Right ventricle myocardium superior (tissue), 1 donor: ENCODE measurements at places on chromosomes 2 and 18. TPM values are rescaled to one million over a fixed set of nuclear protein-coding genes. Genes with fewer than 3 reads are reported as not detected.

The ANKRD62 gene
- total RNA-seq = not detected

The SP9 gene
- not detected for total RNA-seq

The KCNG2 gene
- not detected for total RNA-seq

The MGAT4A gene
- total RNA-seq = 20.0 TPM

The EMX1 gene
- total RNA-seq = not detected

The OTOF gene
- total RNA-seq = not detected

The CYRIA gene
- total RNA-seq = 3.9 TPM

DNA sequence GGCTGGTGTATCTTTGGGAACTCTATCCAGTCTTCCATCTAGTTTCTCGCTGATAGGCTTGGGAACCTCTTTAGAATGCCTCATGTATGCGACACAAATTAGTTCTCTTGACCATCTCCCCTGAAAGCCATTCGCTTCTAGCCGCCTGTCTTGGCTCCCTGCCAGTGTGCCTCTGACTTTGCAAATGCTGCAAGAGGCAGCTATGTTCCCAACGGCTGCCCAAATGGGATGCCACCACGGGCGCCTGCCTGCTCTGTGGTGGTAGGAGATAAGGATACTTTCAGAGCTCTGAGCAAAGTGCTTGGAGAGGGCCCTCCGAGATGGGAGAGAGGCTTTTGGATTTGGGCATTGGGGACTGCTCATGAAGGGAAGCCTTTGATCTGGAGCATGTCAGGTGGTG lies 77.7 kb upstream of the IGFBP5 start:
- DNase-seq = peak; percentile 85

- no peak for DNase-seq
Observed at GRCh38 chr18:61334491-61334850, 1.2 kb downstream of the CDH20 start.

- no peak for DNase-seq
Observed at GRCh38 chr2:114714313-114714712, 271.9 kb downstream of the DPP10 start.

DNA sequence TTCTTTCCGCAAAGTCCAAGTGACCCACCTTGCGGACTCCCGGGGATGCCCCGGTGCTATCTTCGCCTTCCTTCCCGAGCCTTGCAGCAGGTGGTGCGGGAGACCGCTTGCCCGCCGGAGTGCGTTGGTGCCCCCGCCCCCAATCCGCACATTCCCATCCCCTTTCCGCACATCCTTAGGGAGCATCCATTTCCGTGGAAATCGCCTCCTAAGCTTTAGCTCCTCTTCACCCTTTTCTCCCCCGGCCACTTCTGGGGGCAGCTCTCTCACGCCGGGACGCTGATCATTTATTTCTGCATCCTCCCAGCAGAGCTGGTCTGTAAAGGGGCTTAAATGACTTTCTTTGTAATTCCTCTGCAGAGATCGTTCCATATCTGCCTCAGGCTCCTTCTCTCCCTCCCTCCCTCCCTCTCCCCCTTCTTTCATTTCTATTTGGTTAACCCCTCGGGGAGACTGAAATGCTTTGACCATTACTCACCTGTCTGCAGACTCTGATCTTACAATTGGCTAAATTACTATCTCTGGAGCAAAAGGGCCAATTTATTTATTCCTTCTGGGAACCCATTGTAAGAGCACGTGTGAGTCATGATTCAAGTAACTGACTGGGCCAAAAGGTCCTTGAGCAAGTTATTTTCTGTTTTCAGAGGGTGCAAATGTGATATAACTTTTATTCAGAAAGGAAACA lies 1.3 kb upstream of the LYPD1 start:
- DNase-seq = no peak

DNA sequence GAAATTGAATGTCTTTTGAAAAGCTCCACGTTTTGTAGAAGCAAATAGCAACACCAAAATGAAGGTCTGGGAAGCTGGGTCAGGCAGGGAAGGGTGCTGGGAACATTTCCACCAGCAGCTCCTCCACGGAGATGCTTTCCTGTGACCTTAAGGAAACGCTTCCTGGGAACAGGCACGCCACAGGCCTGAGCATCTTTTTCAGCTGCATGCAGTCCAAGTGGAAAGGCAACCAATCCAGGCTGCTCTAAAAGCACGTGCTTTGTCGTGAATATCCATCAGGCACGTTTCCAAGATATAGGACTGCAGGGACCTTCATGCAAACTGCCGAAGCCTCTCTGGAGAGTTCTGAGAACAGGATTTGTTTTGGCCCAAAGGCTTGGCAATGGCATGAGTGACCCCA lies 109.3 kb downstream of the KLHL29 start:
- DNase-seq = no peak

GRCh38 chr2:13015532-13016320 lies 299.0 kb downstream of the TRIB2 start:
- no peak for DNase-seq

DNA sequence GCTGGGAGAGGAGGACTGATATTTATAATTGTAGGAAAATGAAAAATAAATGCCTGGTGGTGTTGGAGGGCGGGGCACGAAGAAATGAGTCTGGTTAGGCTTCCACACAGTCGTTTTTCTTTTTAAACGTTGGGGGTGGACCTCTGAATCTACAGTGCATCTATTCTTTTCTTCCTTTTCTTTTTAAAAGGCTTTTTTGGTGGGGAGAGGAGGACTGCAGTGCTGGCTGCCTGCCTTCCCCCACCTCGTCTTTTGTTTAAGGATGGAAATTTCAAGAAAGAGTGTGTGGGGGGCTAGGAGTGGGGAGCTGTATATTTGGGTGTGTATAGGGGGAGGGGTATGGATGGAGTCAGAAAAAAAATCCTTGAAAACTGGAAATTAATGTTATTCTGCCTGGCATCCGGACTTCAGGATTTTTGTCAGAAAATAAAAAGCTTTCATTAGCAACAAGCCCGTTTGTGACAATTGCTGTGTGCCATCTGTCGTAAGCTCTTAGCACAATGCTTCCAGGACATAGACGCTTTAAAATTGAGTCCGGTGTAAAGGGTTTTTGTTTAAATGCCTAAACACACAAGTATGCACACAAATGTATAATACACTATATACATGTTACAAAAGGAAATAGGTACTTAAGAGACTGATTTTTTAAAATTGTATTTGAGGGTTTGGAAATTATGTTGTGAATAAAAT lies 1.1 kb downstream of the MAP2 start:
- DNase-seq = no peak

DNA sequence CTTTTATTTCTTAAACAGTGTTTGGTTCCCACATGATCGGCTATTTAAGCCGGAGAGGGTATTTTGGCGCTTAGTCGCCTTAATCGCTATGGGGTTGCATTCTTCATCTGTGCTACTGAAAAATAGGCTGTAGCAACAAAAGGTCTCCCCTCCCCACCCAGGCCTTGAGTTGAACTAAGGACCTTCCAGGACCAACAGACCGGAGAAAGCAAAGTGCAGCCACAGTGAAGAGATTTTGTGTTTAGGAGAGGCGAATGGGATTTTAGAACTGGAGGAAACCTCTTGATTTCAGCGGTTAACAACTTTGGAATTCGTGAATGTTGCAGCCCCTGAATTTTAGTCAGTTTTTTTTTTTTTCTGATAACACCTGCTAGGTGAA lies 1.4 kb downstream of the ITGA6 start:
- no peak for DNase-seq

- no peak for DNase-seq
Observed at GRCh38 chr18:71371951-71372605, 1083.2 kb downstream of the SOCS6 start.

DNA sequence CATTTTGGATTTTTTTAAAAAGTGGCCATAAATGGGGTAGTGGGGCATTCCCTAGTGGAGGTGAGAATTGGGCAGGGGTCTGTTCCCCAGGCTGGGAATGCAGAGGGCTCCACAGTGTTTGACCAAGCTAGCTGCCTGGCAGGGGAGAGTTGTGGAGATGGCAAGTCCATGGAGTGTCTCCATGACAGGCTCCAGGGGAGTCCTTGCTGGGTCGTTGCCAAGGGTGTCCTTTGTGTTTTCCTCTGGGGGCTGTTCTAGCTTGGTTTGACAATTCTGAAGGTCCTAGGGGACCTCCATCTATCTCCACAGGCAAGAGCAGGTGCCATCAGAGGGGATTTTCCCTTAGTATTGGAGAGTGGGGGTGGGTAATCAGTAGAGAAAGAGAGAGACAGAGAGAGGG lies 265.3 kb downstream of the DYSF start:
- no peak for DNase-seq

DNA sequence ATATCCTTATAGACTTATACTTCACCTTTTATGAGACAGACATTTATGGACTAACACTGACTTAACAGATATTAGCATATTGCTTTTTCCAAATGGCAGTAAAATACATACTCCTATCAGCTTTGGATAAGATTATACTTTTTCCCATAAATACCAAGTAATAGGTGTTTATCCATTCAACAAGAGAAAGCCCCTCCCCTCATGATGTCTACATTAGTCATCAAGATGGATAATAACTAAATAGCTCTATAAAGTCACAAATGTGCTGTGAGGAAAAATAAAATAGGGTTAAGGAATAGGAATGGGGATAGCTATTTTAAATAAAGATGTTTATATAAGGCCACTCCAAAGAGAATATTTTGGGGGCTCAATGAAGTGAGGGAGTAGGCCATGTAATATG lies 39.4 kb downstream of the CSRNP3 start:
- DNase-seq = no peak

GRCh38 chr2:68764806-68765311 lies 30.2 kb downstream of the ARHGAP25 start:
- DNase-seq = no peak

DNA sequence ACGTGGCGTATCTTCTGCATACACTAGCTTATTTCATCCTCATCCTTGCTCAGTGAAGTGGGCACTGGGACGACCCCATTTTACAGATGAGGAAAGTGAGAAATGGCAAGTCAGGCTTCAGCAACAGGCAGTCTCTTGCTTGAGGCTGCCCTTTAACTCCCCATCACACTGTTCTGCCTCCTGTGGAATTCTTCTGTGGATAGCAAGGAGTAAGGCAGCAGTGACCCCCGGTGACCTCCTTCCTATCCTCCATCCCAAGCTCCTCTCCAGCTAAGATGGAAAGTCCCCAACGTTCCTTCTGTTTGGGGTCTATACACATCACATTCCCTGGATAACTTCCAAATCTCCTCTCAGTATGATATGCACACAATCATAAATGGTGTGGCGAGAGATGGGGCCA lies 10.5 kb downstream of the ANKRD29 start:
- no peak for DNase-seq

GRCh38 chr2:121304941-121305340 lies 19.9 kb upstream of the TFCP2L1 start:
- no peak for DNase-seq

GRCh38 chr2:9107168-9108025 lies 99.2 kb upstream of the ASAP2 start:
- DNase-seq = no peak

DNA sequence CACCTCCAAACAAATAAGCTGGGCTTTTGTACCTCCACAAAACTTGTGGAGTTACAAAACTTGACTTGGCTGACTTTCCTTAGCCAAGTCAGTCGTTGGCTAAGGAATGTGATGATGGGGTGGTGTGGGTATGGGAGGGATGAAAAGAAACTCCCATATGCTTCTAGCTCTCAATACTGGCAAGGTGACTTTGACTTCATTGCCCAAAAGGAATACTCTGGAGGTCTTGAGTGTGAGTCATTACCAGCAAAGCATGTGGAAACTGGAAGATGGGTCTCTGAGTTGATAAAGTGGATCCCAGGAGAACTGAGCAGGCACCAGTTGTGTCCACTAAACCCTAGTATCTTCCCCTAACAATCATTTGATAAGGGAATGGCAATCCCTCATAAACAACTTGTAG lies 226.7 kb downstream of the GULP1 start:
- DNase-seq = no peak

GRCh38 chr2:159879051-159879604 lies 81.1 kb upstream of the CD302 start:
- DNase-seq = no peak

- DNase-seq = no peak
Observed at GRCh38 chr2:204357286-204357685, 188.0 kb upstream of the PARD3B start.

DNA sequence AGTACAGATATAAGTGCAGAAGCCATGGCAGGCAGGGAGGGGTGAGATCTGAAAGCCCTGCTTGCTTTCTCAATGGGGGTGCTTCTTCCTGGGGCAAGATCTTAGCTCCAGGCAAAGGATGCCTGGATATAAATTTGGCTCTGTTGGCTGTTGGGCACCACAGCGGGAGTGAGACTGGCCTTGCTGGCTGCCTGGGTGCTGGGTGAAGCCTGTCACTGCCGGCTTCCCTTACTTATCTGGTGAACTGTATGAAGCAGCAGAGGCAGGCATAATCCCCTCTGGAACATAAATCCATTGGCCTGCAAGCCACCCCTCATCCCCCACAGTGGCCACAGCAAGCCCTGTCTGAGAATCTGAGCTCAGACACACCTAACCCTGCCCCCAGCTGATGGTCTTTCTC lies 27.4 kb upstream of the SP140L start:
- no peak for DNase-seq
